ENCODE measurements at places on chromosomes 4 and X.

DNA sequence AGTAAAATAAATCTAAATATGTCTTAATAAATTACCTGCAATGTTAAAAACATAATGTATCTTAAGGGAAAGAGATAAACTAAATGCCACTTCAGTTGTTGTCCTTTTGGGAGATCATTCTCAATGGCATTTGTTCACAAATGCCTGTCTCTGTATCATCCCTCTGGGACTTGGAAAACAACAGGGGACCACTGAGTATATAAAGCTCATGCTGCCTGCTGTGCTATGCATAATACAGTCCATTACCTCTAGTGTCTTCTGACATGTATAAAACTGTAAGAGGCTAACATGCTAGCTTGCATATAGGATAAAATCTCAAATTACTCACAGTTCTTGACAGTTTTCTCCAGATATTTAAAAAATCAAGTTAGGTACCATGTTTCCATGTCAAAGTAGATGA, 503.9 kb downstream of the PDHA2 start:
- DNase-seq: no peak

- DNase-seq: no peak
Measured at GRCh38 chr4:10647846-10648245, 36.7 kb downstream of the CLNK start.

GRCh38 chrX:17028356-17028755, 81.9 kb downstream of the REPS2 start:
- DNase-seq: no peak

- no peak for DNase-seq
Measured at GRCh38 chr4:31283679-31284078, 563.5 kb downstream of the PCDH7 start.

GRCh38 chrX:43314525-43314924, 341.6 kb upstream of the MAOA start:
- DNase-seq: no peak

- no peak for DNase-seq
Measured at GRCh38 chrX:25737540-25737939, 400.6 kb upstream of the MAGEB18 start.

DNA sequence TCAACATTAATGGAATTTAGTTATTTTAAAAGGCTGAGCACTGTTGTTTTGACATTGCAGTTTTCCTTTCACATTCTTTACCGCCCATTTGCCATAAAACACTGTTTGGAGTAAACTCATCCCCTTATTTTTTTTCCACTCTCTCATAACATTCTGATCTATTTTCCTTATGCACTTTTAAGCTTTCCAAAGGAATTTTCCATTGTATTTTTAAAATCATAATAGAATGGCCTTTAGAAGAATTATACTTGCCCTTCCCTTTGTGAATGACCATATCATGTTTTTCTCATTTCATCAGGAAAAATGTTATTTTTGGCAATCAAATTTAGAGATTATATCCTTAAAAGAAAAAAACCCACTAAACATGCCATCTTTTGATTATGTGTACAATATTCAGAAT, 1074.2 kb downstream of the STIM2 start:
- DNase-seq: no peak

DNA sequence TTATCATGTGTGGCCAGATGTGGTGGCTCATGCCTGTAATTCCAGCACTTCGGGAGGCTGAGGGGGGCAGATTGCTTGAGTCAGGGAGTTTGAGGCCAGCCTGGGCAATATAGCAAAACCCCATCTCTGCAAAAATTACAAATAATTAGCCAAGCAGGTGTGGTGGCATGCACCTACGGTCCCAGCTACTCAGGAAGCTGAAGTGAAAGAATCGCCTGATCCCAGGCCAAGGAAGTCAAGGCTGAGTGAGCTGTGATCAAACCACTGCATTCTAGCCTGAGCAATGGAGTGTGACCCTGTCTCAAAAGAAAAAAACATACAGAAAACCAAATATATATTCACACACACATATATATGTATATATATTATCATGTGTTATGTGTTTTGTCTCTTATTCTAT, 15.0 kb downstream of the APELA start:
- DNase-seq: no peak

DNA sequence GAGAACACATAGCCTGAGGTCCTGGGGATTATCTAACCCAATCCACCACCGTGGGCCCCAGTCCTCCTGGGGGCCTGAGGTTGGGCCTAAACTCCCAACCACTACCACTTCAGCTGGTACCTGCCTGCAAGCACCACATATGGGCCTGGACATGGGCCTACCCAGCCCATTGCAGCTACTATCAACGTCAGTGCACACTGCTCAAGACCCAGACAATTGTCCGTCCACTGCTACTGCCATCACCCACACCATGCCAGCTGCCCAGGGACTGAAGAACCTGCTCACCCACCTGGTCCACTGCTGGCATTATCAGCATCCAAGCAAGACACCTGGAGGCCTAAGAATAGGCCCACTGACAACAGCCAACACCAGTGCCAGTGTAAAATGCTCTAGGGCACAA, 88.1 kb downstream of the COL4A5 start:
- no peak for DNase-seq

GRCh38 chrX:66676990-66677389, 38.1 kb upstream of the EDA2R start:
- DNase-seq: no peak

GRCh38 chr4:123403080-123403604, 6.5 kb downstream of the SPRY1 start:
- no peak for DNase-seq

DNA sequence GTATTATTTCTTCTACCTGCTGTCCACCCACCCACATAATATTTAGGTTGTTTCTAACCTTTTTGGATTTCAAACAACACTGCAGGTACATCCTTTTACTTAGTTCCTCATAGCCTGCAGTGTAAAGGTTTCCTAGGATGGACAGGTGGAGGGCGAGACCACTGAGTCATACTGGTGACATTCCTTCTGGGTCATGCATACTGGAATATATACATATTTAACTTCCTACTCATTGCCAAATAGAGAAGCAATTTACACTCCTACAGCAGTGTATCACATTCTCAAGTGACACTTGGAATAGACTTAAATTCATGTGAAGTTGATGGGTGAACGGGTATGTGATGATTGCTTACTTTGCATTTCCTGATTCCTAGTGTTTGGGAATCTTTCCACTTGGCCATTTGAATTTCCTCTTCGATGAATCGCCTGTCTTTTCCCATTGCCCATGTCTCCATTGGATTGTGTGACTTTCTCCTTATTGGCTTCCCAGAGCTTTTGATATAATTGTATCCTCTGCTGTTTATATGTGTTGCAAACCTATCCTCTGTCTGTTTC, 8.2 kb upstream of the PPP2R2C start:
- DNase-seq: no peak

DNA sequence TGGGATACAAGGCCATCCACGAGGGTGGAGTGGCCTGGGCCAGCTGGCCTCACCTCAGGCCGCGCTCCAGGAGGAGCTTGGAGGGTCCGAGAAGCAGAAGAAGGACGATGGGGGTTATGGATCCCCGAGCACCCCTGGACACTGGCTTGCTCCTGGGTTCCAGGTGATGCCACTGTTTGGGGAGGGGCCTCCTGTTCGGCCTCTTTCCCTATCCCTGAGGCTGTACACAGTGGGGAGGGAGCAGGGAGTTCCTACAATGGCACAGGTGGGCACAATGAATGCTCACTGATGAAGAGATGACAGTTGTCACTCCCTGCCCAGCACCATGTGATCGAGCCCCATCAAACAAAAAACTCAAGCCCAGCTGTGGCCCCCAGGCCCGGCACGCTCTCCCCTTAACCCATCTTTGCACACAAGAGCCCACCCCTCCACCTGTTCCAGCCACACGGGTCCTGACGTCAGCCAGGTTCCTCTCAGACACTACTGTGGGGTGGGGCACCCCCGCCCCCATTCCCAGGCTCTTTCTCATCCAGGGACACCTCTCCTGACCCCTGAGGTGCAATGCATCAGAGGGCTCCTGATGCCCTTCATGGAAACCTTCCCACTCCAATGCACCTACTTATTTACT, 70.3 kb downstream of the WFS1 start:
- peak; percentile 32 for DNase-seq

DNA sequence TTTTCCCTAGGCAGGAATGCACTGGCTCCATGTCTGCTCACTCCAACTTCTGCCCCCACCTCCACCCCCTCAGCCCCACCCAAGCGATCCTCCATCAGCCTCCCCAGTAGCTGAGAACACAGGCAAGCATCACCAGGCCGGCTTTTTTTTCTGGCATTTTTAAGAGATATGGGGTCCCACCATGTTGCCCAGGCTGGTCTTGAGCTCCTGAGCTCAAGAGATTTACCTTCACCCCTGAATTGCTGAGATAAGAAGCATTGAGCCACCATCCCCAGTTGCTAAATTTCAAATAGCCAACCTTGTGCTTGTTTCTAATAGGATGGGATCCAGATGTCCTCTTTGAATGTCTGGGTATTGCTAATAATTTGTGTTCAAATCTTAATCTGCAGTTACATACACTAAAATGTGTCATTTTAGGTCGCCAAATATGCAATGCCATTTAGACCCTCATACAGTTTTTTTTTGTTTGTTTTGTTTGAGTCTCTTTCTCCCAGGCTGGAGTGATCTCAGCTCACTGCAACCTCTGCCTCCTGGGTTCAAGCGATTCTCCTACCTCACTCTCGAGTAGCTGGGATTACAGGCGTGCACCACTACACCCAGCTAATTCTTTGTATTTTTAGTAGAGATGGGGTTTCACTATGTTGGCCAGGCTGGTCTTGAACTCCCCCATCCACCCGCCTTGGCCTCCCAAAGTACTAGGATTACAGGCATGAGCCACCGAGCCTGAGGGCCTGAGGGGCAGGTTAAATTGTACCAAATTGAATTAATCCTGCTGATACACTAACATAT, 8.8 kb downstream of the LARP7 start:
- no peak for DNase-seq

GRCh38 chrX:5306654-5307121, 922.0 kb downstream of the NLGN4X start:
- no peak for DNase-seq

DNA sequence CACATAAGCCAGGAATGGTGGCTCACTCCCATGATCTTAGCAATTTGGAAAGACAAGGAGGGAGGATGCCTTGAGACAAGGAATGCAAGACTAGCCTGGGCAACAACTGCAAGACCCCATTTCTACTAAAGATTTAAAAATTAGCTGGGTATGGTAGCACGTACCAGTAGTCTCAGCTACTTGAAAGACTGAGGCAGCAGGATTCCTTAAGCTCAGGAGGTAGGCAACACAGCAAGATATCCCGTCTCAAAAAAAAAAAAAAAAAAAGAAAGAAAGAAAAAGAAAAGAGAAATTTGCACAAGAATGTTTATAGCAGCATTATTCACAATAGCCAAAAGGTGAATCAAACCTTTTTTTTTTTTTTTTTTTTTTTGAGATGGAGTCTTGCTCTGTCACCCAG, 29.7 kb downstream of the PDS5A start:
- DNase-seq: no peak

DNA sequence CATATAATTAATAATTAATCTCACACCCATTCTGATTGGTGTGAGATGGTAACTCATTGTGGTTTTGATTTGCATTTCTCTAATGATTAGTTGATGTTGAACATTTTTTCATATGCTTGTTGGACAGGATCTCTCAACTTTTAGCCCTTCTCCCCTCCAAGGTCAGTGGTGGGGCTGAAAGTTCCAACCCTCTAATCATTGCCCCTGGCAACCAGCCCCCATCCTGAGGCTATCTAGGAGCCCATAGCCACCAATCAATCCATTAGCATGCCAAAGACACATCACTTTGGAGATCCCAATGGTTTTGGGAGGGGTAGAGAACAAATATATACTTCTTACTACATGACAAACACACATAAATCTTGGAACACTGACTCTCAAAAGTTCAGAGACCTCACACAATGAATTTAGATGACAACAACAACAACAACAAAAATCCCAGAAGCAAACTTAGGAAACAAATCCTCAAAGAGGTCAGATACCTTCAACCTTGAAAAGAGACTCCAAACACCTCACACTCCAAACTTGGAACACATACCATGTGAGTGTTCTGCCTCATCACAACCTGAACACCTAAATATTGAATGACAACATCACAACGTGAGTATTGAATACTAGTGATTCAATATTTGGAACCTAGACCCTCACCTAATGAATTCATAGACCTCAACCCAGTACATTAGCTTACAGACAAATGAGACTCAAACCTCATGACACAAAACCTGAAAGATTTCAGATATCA, 19.0 kb upstream of the PAGE4 start:
- DNase-seq: no peak

GRCh38 chrX:12672367-12673106, 118.7 kb upstream of the PRPS2 start:
- no peak for DNase-seq

GRCh38 chr4:112185740-112186670, 40.8 kb downstream of the FAM241A start:
- DNase-seq: no peak

GRCh38 chrX:135200297-135200696, 29.1 kb upstream of the CT55 start:
- no peak for DNase-seq

- DNase-seq: no peak
Measured at GRCh38 chr4:177450426-177451107, 8.3 kb upstream of the AGA start.

- DNase-seq: no peak
Measured at GRCh38 chrX:151996347-151996746, 21.9 kb upstream of the GABRE start.

- DNase-seq: peak; percentile 47
Measured at GRCh38 chr4:86935566-86935852, 698 bp downstream of the AFF1 start.

DNA sequence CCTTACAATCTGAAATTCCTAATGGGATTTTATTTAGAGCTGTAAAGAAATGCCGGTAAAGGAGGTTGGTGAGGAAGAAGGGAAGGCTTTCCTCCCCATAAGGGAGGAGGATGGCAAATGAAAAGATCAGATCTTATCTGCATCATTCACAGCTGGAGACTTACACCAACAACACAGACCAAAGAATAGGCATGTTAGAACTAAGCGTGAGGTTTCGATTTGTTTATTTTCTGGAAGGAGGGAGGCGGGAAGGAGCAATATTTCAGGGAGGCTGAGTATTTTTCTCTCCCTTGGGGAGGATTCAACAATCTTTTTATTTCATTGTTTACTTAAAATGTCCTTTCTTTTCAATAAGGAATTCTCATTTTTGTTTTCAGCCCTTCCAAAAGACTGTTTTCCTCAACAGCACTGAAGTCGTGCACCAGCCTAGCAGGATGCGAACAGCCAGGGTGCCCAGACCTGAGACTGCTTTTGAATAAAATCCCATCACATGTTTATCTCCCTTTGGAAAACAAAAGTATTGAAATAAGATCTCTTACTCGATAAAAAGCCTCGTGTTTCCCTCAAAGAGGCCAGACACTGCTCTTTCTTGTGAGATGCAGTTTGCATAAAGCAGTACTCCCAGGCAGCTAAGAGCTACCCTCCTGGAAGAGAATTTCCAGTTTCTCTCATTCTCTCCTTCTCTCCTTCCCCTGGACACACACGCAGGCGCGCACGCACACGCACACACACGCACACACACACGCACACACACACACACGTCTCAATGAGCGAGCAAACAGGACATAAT, 236.1 kb downstream of the MGST2 start:
- DNase-seq: no peak

DNA sequence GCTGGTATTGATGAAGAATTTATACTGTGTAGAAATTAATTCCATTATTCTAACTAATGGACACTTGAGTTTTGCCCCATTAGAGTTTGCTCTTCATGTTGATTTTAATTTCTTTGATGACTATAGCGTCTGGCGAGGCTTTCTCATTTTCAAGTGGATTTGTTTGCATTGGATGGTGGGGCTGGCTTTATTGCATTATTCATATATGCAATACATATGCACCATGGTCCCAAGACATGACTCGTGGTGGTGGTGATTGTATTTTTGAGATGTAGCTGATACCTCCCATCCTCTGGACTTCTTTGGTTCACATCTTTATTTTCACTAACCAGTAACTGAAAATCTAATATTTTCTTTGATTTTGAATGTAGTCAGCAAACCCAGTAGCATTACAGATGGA, 39.8 kb downstream of the PTTG2 start:
- no peak for DNase-seq
